ENCODE measurements at places on chromosomes 11 and 22. TPM values are rescaled to one million over a fixed set of nuclear protein-coding genes. Genes with fewer than 3 reads are reported as not detected.

The TRIM49 gene
- total RNA-seq: not detected

GRCh38 chr11:64035576-64035975 is at the start of gene FLRT1:
TSS of gene FLRT1 (plus strand) at chr11:64035931. CDS start at chr11:64116268, 80,337 bp downstream.
- peaks cover 3% of the 10 kb centered on the region for H3K27me3 ChIP-seq
- DNase-seq: no peak
- H3K36me3 ChIP-seq: no peaks in the 10 kb centered on the region
- peak within 1 kb of the TSS; percentile 65 for H3K4me3 ChIP-seq
- peak within 1 kb of the TSS; percentile 28 for H3K27ac ChIP-seq
- H3K4me1 ChIP-seq: peaks cover 17% of the 10 kb centered on the region

The FAR1 gene
- total RNA-seq: 88.5 TPM

The CNTF gene
- total RNA-seq: 1.6 TPM

GRCh38 chr11:71182791-71183677 is 69.3 kb downstream of the SHANK2 start:
- H3K4me3 ChIP-seq: no peak overlapping the region
- H3K27ac ChIP-seq: no peak overlapping the region
- H3K4me1 ChIP-seq: no peaks in the 10 kb centered on the region
- H3K36me3 ChIP-seq: no peaks in the 10 kb centered on the region
- no peaks in the 10 kb centered on the region for H3K27me3 ChIP-seq

- DNase-seq: no peak
- peaks cover 18% of the 10 kb centered on the region for H3K36me3 ChIP-seq
- H3K27me3 ChIP-seq: no peaks in the 10 kb centered on the region
- peak overlapping the region; percentile 78 for H3K27ac ChIP-seq
Observed at GRCh38 chr11:66617155-66617834, 865 bp downstream of the RBM14 start.

DNA sequence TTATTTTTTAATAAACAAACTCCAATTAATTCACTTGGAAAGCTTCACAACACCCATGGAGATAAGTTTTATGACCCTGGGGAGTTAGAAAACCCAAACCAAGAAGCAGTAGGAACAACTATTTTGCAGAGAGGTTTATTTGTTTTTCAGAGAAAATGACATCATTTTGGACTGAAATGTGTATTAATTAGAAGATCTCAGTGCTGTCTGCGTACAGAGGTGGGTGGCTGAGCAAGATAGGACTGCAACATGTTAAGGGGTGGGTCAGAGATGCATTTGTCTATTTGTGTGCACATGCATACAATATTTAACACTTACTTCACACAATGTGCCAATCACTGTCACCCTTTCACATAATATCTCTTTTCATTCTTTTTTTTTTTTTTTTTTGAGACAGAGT is 1.1 kb downstream of the SCGB1A1 start:
- H3K27ac ChIP-seq: no peak overlapping the region
- DNase-seq: no peak
- H3K4me3 ChIP-seq: no peak overlapping the region
- H3K27me3 ChIP-seq: no peaks in the 10 kb centered on the region
- peaks cover 7% of the 10 kb centered on the region for H3K4me1 ChIP-seq

DNA sequence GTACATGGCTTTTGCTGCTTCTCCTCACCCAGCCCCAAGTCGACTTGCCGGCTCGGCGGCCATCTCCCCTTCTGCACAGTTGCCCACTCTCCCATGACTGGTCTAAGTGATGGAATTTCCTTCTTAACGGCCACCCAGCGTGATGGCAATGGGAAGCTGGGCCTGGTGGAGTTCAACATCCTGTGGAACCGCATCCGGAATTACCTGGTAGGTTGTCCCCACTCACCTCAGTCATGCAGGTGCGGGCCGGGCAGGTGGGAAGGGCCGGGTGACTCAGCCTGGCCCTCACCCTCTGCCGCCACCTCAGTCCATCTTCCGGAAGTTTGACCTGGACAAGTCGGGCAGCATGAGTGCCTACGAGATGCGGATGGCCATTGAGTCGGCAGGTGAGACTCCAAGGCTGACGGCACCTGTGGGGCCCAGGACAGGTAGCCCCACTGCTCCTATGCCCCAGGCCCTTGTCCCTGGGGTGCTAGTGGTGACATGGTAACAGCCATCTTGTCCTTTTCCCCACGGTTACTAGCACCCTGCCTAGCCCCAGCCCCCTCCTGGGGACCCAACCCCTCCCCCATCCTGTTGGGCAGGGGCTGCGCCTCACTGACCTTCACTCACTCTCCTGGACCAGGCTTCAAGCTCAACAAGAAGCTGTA is 28.1 kb downstream of the CAPN1 start:
- no peak for DNase-seq
- H3K4me3 ChIP-seq: no peak overlapping the region
- no peaks in the 10 kb centered on the region for H3K27me3 ChIP-seq
- no peak overlapping the region for H3K27ac ChIP-seq

The TPBGL gene
- not detected for total RNA-seq
